ENCODE measurements at places on chromosomes 6 and 20. TPM values are rescaled to one million over a fixed set of nuclear protein-coding genes. Genes with fewer than 3 reads are reported as not detected.

- DNase-seq = no peak
These were observed 131.6 kb downstream of the KIF16B start for GRCh38 chr20:16441546-16442164.

DNA sequence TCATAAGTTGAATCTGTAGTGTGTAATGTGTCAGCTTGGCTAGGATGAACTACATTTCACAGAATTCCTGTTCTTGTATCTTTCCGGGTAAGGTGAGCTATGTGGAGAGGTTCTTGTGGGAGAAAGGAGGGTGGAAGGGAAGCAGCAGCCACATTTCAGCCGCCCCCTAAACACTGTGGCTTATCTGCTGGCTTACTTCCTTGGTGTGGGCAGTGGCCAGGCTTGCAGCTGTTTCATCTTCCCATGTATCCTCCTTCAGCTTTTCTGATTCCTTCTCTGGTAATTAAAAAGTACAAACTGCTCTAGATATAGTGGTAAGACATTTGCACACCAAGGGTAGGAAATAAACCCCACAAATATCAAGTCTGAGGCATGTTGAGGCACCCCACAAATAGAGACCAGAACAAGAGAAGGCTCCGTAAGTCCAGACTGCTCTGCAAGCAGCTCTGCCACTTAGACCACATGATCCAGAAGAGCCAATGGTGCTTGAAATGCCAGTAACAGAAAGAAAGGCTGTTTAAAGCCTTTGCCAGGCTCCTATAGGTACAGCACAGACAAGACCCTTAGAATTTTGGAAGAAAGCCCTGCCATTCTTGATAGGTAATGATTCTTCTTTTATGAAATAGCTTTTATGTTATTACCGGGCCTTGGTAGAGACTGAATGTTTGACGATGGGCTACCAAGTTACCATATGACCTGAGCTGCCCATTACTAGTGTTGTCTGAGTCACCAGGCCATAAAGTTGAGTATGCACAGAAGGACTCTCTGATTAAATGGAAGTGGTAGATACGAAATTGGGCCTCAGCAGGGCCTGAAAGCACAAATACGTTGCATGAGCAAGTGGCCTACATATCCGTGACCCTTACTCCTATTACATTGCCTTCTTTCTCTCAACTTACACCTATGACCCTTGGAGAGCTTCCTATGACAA lies 215.0 kb upstream of the SGK1 start:
- DNase-seq = no peak

GRCh38 chr6:29647927-29648642 lies 8.8 kb upstream of the MOG start:
- no peak for DNase-seq

GRCh38 chr6:164916087-164916486 lies 393.3 kb downstream of the C6orf118 start:
- no peak for DNase-seq

DNA sequence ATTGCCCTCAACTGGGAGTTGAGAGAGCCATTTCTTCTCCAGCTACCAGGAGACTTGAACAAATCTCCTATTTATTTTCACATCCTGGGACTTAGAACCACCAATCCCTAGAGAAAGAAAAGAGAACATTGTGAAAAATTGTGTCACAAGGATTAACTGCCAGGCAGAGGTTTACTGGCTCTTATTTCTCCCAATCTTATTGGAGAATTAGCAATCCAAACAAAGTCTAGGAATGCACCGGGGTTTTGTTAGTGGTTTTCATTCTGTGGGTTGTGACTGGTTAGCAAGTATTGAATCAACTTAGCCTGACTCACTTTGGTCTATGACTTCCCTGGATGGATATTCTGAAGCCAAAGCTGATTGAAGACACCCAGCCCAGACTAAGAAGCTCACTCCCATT lies 21.2 kb upstream of the ENPP5 start:
- no peak for DNase-seq

DNA sequence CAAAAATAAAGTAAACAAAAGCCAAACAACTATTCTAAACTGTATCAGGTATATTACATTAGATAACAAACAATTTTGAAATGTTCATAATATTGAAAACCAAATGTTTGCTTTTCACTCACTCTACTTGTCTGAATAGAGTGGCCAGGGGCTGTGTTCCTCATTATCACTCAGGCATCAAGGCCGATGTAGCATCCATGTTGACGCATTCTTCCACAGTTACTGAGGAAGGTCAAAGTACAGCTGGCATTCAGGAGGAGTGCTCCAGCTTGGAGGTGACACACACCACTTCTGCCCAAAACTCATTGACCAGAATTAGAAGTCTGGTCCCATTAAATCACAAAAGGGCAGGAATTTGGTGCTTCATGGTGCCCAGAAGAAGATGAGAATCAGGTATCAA lies 137.6 kb upstream of the MANEA start:
- no peak for DNase-seq

GRCh38 chr6:130057495-130057894 lies 39.1 kb downstream of the L3MBTL3 start:
- DNase-seq = no peak

GRCh38 chr6:36149476-36149875 lies 19.2 kb downstream of the MAPK13 start:
- DNase-seq = no peak

- no peak for DNase-seq
These were observed 114.5 kb downstream of the SLC22A3 start for GRCh38 chr6:160462551-160463109.

Gene LY86
- polyA plus RNA-seq = 3.3 TPM

Gene POPDC3
- 74.6 TPM for polyA plus RNA-seq

Gene SRSF12
- 3.1 TPM for polyA plus RNA-seq

Gene SUMO4
- 0.52 TPM for polyA plus RNA-seq

Measured in hindlimb muscle (tissue), 1 donor.